Inflammatory macrophage treated with lipopolysaccharide for 4 hours (primary cell): ENCODE measurements at places on chromosomes 6 and 20.

DNA sequence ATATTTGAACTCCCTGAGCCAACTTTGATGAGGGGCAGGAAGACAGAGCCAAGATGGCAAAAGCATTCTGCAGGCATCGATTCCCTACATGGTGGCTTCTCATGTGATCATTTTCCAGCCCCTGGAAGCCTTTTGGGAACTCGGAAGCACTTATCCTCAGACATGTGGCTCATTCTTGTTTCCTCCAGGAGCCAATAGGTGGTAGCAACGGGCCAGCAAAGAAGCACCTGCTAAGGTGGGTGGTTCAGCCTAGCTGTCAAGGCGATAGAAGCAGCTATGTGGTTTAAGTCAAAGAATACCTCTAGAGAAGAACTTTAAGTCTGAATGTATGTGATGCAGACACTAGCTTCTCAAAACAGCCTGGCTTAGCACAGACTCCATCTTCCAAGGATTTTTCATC is 64.9 kb upstream of the PAX1 start:
- DNase-seq: no peak

- peak; percentile 40 for DNase-seq
Observed at GRCh38 chr20:58890518-58891085, 38.1 kb downstream of the GNAS start.

GRCh38 chr6:41371992-41372831 is 36.8 kb downstream of the NCR2 start:
- no peak for DNase-seq

DNA sequence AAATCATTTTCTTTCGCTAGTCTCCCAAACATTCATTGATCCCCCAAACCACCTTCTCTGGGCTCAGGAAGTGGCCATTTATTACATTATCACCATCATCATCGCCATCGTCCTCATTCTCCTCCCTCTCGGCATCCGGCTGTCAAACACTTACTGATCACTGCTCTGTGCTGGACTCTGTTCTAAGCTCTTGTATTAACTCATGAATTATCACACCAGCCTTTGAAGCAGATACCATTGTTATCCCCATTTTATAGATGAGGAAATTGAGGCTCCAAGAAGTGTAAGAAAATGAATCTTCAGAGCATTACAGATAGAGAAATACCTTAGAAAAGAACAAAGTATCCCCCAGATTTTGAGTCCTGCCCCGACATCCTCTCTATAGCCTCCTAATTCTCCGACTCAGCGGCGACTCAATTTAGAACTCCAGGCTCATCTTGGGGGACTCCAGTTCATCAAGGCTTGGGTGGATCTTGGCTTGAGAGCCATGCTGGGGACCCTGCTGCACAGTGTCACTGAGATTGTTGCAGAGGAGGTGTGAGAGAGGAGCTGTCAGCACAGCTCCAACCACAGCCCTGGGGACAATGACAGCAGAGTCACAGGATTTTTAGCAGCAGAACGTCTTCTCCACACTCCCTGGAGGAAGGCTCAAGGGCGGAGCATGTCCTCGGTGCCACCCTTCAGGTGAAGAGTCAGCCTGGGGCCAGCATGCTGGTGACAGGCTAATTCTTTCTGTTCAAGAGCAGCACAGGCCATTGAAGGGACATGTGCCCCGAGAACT is 6.6 kb upstream of the EEF1E1 start:
- no peak for DNase-seq

GRCh38 chr6:91462241-91462640 is 875.4 kb upstream of the MAP3K7 start:
- no peak for DNase-seq

DNA sequence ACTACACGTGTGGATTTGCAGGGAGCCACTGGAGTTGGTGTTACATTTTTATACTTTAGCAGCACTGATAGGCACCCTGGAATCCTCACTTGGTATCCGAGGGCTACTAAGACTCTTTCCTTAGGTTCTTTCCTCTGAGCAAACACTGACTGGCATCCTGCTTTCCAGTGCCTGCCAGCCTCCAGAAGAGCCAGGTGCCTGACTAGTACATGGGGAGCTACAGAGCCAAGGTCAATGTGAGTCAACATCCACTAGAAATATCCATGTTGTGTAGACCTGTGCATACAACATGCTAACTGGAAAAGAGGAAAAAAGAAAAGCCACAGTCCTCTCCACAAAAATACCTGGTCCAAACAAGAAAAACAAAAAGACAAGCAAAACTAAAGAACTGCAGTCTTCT is 5.9 kb downstream of the TUBB1 start:
- no peak for DNase-seq

- peak; percentile 80 for DNase-seq
Observed at GRCh38 chr20:45592574-45593189, 13.6 kb upstream of the WFDC8 start.

DNA sequence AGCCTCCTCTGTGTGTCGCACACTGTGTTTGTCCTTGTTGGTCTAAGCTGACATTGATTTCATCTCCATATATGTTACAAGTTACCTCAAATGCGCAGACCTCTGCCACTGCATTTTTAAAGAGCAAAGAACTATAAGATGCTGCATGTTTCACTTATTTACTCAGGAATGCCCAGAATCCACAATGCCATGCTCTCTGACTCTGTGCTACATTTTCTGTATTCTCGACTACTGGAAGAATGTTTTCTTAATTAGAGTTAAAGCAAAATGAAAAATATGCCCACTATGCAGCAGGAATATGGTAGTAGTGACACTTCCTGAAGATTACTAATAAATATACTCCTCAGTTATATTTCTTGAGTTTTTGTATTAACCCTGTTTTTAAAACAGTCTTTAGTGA is 296.4 kb downstream of the HACE1 start:
- DNase-seq: no peak

DNA sequence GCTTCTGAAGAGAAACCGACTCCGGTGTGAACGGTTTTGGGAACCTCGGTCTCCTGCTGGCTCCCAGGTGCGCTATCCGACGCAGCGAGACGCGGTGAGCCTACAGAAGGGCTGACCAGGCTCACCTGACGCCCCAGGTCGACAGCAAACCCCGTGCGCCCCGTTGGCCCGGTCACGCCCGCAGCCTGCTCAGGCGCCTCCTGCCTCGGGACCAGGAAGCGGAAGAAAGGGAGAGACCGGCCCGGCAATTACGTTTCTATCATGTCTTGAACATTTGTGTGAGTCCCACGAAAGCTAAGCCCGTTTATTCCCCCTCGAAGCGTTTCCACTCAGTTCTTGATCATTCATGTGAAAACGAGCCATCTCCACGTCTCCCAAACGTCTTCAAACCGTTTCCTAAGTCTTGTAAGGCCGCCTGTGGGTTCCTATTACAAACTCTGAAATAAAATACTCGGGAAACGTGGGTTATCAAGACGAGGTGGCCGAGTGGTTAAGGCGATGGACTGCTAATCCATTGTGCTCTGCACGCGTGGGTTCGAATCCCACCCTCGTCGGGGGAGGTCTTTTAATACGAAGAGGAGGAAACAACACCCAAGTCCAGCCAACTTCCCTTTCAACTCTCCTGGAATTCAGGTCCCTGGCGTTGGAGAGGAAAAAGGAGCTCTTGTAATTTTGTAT is 150.5 kb upstream of the PRSS16 start:
- peak; percentile 31 for DNase-seq

- DNase-seq: no peak
Observed at GRCh38 chr20:57241363-57241991, 25.0 kb downstream of the BMP7 start.

GRCh38 chr20:18665135-18665534 is 77.3 kb downstream of the DTD1 start:
- DNase-seq: no peak

DNA sequence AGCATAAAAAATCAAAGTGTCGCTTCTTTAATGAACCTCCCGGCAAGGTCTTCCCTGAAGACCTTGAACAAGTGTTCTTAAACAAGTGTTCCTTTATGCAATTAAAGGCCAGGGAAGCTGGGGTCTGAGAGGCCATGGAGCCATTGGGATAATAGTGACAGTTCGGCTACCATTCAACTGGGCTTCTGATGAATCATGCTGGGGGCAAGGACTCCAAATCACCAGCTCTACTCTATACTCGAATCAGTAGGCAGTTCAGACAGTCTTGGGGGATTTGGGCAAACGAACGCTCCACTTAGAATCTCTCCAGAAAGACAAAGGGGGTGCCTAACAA is 34.7 kb upstream of the EZR start:
- DNase-seq: no peak

DNA sequence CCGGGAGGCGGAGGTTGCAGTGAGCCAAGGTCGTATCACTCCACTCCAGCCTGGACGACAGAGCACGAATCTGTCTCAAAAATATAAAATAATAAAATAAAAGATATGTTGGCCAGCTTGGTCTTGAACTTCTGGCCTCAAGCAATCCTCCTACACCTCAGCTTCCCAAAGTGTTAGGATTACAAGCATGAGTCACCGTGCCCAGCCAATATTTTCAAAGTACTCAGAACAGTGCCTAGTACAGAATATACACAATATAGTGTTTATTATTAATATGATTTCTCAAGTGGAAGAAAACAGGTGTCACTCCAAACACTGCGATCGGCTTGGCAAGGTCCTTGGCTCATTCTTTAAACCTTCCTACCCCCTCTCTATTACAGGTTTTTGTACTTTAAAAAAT is 3.1 kb downstream of the FAM210B start:
- DNase-seq: no peak

DNA sequence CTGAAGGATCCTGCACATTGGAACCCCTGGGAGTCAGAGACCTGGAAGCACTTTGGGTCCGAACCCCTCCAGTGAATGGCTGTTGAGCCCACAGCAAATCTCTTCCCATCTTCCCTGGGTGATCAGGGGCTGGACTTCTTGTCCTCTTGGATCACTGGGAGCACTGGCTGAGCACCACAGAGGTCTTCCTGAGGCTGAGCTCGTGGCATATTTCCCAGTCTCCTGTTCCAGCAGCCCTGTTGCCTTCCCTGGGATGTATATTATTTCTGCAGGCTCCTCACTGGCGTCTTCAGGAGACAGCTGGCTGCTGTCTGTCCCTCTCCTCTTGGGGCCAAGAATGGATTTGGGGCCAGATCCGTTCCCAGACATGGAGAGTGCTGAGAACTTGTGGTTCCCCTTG is 43.4 kb downstream of the PTK7 start:
- DNase-seq: no peak

GRCh38 chr20:37839432-37839827 is 63.5 kb upstream of the VSTM2L start:
- no peak for DNase-seq

GRCh38 chr20:59322081-59322480 is 21.7 kb downstream of the EDN3 start:
- no peak for DNase-seq

DNA sequence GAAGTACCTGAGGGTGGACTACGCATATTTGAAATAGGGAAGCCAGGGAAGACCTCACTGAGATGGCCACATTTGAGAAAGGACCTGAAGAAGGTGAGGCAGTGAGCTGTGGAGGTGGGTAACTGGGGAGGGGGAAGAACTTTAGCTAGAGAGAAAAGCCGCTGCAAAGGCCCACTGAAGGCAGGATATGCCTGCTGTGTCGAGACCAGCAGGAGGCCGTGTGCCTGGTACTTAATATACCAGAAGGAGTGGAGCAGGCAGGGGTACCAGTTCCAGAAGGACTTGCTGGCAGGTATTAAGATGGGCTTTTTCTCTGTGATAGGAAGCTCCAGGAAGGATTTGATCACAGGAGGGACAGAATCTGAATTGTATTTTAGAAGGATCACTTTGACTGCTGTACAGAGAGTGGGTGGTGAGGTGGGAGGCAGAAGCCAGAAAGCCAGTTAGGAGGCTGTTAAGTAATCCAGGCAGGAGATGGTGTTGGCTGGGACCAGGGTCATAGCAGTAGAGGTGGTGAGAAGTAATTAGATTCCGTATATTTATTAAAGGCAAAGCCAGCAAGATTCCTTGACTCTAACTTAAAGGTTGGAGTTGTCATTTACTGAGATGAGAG is 54.2 kb upstream of the FANCE start:
- DNase-seq: no peak

DNA sequence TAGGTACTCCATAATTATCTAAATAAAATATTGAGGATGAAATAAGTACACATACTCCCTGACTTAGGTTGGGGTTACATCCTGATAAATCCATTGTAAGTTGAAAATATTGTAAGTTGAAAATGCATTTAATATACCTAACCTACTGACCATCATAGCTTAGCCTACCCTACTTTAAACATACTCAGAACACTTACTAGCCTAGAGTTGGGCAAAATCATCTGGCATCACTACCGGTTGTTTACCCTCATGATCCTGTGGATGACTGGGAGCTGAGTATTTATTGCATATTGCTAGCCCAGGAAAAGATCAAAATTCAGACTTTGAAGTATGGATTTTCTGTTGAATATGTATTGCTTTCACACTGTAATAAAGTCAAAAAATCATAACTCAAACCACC is 467.3 kb downstream of the C6orf118 start:
- no peak for DNase-seq

GRCh38 chr20:4476903-4477500 is 244.7 kb upstream of the PRND start:
- no peak for DNase-seq

DNA sequence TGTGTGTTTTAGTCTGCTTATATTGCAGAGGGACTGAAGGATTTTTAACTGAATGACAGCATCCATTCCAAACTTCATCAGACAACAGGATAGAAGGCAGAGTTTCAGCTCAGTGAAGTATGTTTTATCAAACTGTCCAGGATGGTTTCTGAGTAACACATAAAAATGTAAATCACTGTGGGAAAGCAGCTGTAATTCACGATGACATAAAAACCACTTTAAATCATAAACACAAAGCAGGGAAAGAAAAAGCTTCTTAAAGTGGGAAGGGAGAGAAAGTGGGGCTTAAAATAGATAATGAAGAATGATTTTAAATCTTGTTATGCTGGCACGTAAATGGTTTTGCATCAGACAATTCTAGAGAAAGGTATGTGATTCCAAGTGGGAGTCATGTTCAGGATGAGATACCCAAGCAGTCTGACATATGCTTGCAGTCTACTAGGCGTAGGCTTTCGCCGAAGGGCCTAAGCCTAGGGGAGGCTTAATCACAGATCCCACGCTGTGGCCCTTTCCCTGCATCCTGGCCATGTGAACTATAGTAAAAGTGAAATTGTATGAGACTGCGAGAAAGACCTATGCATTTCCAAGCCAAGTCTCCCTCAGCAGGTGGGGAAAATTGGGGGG is 610.6 kb downstream of the PRKN start:
- no peak for DNase-seq

- DNase-seq: no peak
Observed at GRCh38 chr6:31139599-31139998, 733 bp upstream of the PSORS1C2 start.

GRCh38 chr6:14476793-14477531 is 359.4 kb downstream of the CD83 start:
- no peak for DNase-seq

DNA sequence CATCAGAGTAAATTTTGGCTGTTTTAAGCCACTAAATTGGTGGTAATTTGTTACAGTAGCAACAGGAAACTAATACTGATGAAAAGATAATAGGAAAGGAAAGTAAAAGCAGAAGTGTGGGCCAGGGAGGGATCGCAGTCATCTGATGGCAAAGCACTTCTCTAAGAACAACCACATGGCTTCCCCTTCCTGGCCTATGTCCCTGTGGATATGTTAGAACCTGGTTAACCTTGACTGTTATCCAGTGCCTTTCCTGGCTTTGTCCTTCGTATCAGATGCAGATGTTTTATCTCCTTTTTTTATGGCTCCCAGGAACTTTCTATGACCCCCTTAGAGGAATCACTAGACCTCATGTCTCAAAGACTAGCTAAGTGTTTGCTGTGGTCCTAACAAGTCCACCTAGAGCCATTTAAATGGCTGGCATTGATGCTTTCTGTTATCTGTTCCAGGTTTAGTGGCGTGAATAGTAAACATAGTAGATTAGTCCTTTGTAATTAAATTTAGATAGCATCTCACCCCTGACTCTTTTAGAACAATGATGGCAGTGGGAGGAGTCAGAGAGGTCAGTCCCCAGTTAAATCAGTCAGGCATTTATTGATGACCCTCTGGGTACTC is 79.2 kb upstream of the PHACTR2 start:
- DNase-seq: peak; percentile 82
